ENCODE measurements at places on chromosomes 3 and 15.

GRCh38 chr15:60096157-60096556, 92.0 kb downstream of the FOXB1 start:
- DNase-seq, result no peak
- H3K4me1 ChIP-seq, result no peaks in the 10 kb centered on the region
- no peak overlapping the region for H3K27ac ChIP-seq
- H3K4me3 ChIP-seq, result no peak overlapping the region
- H3K36me3 ChIP-seq, result no peaks in the 10 kb centered on the region
- H3K27me3 ChIP-seq, result no peaks in the 10 kb centered on the region

DNA sequence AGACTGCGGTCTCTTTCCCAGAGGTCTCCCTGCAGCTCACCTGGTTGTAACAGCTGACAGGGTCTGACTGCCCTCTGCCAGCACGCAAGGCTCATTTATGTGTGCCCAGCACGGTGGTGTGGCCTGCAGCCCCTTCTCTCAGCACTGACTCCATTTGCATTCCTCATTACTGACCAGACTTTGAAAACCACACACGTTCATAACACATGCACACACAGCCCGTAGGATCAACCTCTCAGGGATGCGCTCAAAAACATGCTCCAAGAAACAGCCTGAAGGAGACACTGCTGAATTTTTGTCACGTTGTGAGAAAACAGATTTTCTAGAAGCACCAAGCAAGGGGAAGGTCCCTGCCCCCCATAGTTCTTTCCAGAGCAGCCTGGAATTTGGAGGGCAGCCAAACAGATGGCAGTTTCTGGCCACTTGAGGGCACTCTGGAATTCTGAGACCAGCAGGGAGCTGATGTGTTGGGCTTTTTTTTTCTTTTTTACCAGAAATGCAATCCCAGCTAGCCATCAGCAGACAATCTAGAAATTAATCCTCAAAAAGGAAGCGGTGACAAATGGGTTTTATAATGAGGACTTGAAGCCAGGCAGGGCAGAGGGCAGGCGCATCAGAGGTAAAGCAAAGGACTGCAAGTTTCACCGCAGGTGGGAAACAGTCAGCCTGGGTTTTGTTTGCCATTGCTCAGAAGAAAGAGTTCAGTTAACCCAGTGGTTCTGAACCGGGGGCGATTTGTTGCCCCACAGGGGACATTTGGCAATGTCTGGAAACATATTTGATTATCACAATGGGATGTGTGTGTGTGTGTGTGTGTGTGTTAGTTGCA, 170.5 kb upstream of the PROK2 start:
- H3K36me3 ChIP-seq, result no peaks in the 10 kb centered on the region
- no peaks in the 10 kb centered on the region for H3K4me1 ChIP-seq
- no peak overlapping the region for H3K4me3 ChIP-seq
- H3K27me3 ChIP-seq, result no peaks in the 10 kb centered on the region
- H3K27ac ChIP-seq, result no peak overlapping the region

GRCh38 chr3:4322635-4323034, 19.5 kb downstream of the SETMAR start:
- DNase-seq, result no peak
- H3K36me3 ChIP-seq, result no peaks in the 10 kb centered on the region
- H3K27me3 ChIP-seq, result no peaks in the 10 kb centered on the region
- no peaks in the 10 kb centered on the region for H3K4me1 ChIP-seq
- H3K27ac ChIP-seq, result no peak overlapping the region
- no peak overlapping the region for H3K4me3 ChIP-seq

- no peaks in the 10 kb centered on the region for H3K4me1 ChIP-seq
- peaks cover 42% of the 10 kb centered on the region for H3K36me3 ChIP-seq
- H3K27ac ChIP-seq, result no peak overlapping the region
These were observed 37.9 kb downstream of the UBR1 start for GRCh38 chr15:43067717-43068461.

DNA sequence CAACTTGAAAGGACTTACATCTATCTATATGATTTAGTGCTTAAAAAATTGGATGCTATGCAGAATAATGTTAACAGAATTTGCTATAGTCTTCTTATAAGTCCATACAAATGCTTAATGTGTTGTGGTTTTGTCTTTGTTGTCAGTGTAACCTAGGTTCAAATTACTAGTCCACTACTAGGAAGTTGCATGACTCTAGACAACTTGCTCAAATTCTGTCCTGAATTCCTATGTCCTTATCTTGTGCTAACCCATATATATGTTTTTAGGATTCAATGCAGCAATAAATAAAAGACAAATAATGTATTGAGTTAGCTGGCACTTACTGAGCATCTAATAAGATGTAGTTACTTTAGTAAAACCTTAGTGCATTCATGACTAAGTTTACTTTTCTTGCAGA, 276.5 kb upstream of the KCNMB2 start:
- H3K4me1 ChIP-seq, result no peaks in the 10 kb centered on the region
- no peak for DNase-seq
- no peak overlapping the region for H3K4me3 ChIP-seq
- H3K36me3 ChIP-seq, result no peaks in the 10 kb centered on the region
- H3K27ac ChIP-seq, result no peak overlapping the region

- H3K36me3 ChIP-seq, result peaks cover 12% of the 10 kb centered on the region
- H3K4me1 ChIP-seq, result no peaks in the 10 kb centered on the region
- H3K27me3 ChIP-seq, result no peaks in the 10 kb centered on the region
These were observed 4.7 kb downstream of the DPH3 start for GRCh38 chr3:16260046-16260445.

- no peak for DNase-seq
- no peaks in the 10 kb centered on the region for H3K27me3 ChIP-seq
- no peak overlapping the region for H3K27ac ChIP-seq
- H3K4me3 ChIP-seq, result no peak overlapping the region
These were observed 6.4 kb downstream of the IQCF1 start for GRCh38 chr3:51896607-51897305.

All from effector memory CD4-positive, alpha-beta T cell (primary cell).